ENCODE measurements at places on chromosomes 6 and 20.

GRCh38 chr6:92371211-92372208 lies 1047.8 kb downstream of the EPHA7 start:
- DNase-seq, result no peak

- DNase-seq, result no peak
Observed at GRCh38 chr20:9363673-9364072, 150.7 kb upstream of the LAMP5 start.

- peak; percentile 11 for DNase-seq
Observed at GRCh38 chr6:56984361-56984760, 29.5 kb downstream of the BEND6 start.

- no peak for DNase-seq
Observed at GRCh38 chr6:19905584-19905983, 68.4 kb downstream of the ID4 start.

DNA sequence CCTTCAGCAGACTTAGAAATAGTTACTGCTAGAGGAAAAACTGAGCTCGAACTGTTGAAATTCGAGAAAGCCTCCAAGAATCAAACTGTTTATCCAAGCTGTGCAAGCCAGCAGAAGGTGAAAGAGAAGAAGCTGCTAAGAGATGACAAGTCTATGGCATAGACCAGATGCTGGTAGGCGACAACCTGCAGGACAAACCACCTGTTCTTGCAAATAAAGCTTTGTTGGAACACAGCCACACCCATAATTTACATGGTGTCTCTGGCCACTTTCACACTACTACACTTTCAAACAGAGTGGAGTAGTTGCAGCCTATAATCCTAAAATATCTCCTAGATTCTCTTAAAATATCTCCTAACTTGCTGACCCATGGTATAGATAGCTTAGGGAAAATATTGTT lies 33.3 kb downstream of the TNFRSF21 start:
- no peak for DNase-seq

- DNase-seq, result peak; percentile 72
Observed at GRCh38 chr6:17115251-17116116, 13.6 kb downstream of the STMND1 start.

- no peak for DNase-seq
Observed at GRCh38 chr20:40189621-40190020, 499.4 kb downstream of the MAFB start.

GRCh38 chr6:264626-265025 lies 27.7 kb upstream of the DUSP22 start:
- no peak for DNase-seq

DNA sequence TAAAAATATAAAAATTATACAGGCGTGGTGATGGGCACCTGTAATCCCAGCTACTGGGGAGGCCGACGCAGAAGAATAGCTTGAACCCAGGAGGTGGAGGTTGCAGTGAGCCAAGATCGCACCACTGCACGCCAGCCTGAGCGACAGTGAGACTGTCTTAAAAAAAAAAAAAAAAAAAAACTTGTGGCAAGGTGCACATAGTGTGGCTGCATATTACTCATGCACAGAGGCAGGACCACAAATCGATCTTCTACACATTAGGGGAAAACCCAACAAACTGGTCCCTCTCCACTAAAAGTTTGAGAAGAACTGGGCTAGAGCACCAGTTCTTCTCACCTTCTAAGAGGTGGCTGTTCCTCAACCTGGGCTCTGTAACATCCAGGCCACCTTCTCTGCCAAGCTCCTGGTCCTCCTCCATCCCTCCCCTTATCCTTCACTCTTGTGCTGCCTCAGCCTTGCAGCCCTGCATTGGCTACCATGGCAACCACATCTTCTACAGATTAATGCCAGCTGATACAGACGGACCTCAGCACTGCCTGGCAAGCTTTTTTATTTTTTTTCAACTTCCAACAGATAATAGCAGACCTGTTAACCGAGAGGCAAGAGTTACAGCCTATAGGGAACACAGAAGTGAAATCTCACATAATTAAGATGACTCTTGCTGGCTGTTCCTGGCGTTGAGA lies 88.0 kb downstream of the ATP9A start:
- DNase-seq, result no peak

GRCh38 chr6:136945072-136945471 lies 23.0 kb downstream of the SLC35D3 start:
- no peak for DNase-seq

DNA sequence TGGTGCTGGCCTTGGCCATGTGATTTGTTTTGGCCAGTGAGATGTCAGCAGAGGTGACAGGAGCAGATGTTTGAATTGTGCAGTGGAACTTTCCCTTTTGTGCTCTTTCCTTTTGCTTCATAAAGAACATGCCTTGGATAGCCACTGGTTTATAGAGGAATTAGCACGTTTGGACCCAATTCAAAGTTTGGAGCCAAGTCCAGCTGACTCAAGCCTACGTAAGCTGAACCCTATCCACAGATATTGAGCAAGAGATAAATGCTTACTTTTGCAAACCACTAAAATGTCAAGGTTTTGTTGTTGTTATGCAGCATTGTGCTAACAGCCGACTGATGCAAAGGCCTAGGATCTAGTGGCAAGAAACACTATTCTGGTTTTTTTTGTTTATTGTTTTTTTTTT lies 230.9 kb upstream of the CITED2 start:
- DNase-seq, result peak; percentile 65

GRCh38 chr6:147486683-147487082 lies 21.8 kb upstream of the SAMD5 start:
- DNase-seq, result no peak

DNA sequence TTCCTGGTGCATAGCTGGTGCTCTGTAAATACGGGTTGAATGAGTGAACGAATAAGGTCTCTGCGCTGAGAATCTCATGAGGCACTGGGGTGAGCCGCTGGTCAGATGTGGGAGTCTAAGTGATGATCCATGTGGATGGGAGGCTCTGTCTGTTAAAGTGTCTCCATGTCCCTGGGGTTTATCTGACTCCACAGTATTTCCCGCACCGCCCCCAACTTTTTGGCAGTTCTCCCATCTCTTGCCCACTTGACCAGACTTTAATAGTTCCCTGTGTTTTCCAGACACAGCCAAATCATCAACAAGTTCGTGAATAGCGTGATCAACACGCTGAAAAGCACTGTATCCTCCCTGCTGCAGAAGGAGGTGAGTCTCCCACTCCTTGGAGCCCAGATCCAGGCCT lies 9.9 kb downstream of the BPIFA2 start:
- DNase-seq, result no peak

DNA sequence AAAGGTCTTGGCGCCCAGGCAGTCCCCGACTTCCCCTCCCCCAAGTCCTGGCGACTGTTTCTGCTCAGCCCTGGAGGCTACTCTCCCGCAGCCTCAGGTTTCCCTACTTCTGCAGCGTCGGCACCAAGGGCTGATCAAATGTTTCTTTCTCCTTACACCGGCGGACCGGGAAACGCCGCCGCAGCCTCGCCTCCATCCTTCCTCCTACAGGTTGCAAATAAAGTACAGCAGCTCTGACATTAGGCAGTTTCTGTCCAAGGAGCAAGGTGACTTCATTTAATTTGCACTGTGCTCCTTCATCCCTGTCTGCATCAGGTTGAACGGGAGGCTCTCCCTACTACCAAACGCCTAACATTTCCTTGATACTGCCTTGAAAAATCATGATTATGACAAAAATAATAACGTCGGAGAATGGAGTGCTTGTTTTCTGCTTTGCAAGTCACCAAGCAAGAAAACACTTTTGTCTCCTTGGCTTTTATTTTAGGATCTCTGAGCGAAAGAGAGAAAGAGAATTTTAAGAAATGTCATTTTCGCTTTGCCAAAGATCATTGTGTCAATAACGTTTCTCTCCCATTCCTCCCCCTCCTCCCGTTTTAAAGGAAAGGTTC lies 1.0 kb downstream of the CLIC5 start:
- DNase-seq, result no peak

DNA sequence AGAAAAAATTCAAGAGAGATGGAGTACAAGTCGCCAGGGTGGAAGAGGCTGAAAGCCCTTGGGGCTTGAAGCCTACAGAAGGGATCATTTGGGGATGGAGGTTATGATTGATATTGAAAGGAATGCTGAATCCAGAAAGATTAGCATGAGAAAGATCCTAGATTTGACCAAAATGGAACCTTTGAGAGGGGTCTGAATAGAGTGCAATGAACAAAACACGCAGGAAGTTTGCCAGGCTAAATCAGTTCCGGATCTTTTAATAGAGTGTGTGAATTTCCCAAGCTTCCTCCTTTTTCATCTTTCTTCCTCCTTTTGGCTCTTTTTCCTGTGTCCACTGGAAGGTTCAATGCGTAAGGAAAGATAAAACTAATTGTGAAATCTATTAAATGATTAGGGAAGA lies 15.3 kb downstream of the IPCEF1 start:
- DNase-seq, result no peak

- peak; percentile 60 for DNase-seq
Observed at GRCh38 chr6:117506180-117506835, 23.8 kb downstream of the DCBLD1 start.

- DNase-seq, result no peak
Observed at GRCh38 chr6:15305496-15305895, 59.6 kb downstream of the JARID2 start.

- DNase-seq, result no peak
Observed at GRCh38 chr6:134516582-134516981, 198.7 kb upstream of the SGK1 start.

DNA sequence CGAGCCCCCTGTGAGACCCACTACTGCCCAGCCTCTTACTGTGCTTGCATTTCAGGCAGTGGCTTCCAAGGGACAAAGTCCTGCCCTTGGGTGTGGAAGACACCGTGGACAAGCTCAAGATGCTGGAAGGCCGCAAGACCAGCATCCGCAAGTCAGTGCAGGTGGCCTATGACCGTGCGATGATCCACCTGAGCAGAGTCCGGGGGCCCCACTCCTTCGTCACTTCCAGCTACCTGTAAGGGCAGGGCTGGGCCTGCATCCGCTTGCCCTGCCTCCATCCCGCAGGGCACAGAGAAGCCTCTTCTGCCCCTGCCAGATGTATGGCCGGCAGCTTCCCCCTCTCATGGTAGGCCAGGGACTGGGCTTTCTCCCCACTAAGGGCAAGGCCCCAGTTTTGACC lies 33.8 kb downstream of the BRPF3 start:
- DNase-seq, result no peak

DNA sequence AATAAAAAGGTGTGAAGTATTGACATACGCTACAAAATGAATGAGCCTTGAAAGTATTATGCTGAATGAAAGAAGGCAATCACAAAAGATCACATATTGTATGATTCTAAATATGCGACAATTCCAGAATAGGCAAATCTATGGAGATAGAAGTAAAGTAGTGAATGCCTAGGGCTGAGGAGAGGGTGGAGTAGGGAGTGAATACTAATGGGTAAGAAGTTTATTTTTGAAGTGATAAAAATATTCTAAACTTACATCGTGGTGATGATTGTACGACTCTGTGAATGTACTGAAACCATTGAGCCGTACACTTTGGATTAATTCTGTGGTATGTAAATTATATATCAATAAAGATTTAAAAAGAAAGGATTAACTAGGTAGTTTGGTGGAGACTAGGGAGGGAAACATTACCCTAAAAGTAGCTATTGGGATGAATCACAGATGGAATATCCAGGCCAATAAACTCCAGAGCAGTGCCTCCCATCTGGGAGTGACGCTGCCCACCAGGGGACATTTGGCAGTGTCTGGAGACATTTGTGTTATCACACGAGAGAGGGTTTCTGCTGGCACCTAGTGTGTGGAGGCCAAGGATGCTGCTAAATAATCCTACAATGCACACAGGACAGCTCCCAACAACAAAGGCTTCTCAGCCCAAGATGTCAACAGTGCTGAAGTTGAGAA lies 214.2 kb upstream of the PCSK2 start:
- DNase-seq, result no peak

Data from astrocyte of the cerebellum (primary cell).